Activated CD8-positive, alpha-beta T cell treated with anti-CD3 and anti-CD28 coated beads, Interleukin-2, amount 10 ng/mL, durations not matched to agents 7 days and 5 days (primary cell): ENCODE measurements at places on chromosomes 1 and 21. TPM values are rescaled to one million over a fixed set of nuclear protein-coding genes. Genes with fewer than 3 reads are reported as not detected.

RYR2 gene
- not detected for total RNA-seq

GPR37L1 gene
- total RNA-seq: not detected

- H3K36me3 ChIP-seq: peaks cover 19% of the 10 kb centered on the region
- peaks cover 6% of the 10 kb centered on the region for H3K4me1 ChIP-seq
- H3K27ac ChIP-seq: no peak overlapping the region
- no peak for DNase-seq
Measured at GRCh38 chr1:62433861-62434617, 2.8 kb upstream of the USP1 start.

DNA sequence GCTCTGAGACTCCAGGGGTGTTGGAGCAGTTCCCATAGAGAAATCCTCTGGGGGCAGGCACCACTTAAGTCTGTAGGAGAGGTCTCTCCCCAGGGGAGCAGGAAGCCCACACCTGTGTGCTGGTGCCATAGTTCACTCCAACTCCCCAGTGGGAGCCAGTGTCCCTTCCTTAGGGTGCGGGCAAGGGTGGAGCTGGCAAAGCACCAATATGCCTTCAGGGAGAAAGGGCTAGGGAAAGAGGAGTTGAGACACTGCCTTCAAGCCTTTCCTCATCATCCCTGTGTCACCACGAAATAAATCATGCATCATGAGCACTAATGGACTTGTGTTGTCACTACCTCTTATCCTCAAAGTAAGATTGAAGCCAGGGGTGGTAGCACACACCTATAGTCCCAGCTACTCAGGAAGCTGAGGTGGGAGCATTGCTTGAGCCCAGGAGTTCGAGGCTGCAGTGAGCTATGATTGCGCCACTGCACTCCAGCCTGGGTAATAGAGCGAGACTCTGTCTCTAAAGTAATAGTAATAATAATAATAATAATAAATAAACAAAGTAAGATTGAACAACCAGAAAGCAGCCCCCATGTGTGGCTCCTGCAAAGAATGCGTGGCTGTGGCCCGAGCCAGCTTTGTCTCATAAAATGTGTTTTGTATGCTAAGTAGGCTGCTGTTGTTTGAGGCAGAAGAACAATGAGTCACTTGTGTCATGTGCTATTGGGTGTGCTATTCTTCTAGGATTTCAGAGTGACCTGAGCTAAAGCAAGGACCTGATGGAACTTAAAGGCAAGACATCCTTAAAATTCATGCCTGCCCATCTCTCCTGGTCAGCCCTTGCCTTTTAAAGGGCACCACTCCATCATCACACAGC, 6.7 kb upstream of the TIE1 start:
- H3K4me1 ChIP-seq: peaks cover 24% of the 10 kb centered on the region
- no peak for DNase-seq
- no peak overlapping the region for H3K4me3 ChIP-seq
- H3K36me3 ChIP-seq: no peaks in the 10 kb centered on the region
- H3K27me3 ChIP-seq: no peaks in the 10 kb centered on the region
